ENCODE measurements at places on chromosomes 2 and 18.

DNA sequence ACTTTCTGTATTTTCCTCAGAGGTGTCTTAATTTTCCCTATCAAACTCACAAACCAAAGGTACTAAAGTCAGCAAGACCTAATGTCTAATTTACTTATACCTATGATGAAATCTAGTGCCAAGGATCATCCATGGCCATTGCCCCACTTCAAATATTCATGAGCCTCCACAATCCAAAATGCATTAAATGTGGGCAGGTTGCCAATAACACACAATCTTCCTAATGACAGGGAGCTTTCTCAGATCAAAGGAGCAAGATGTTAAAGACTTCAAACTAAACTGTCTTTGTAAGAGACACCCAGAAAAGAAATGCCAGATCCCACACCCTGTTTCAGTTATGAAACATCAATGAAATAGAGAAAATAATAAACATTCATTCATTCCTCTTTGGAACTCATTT, 143.2 kb downstream of the TMEFF2 start:
- no peak for DNase-seq

GRCh38 chr2:173999272-173999671, 34.1 kb upstream of the SP3 start:
- no peak for DNase-seq

DNA sequence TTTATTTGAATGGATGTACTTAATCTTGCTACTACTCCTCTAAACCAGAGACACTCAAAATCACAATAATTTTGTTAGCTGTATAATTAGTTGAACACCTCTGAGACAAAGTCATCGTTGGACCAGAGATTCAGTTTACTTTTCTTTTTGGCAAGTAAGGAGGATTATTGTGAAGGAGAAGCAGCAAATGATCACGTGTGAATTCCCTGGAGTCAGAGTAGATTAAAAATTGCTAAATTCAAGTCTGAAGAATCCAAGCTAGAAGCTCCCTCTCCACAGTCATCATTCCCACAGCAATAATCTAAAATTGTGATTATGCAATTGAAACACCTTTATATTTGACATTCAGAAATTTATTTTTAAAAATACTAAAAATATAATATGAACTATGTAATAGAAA, 484.4 kb downstream of the CMPK2 start:
- no peak for DNase-seq

- no peak for DNase-seq
Observed at GRCh38 chr2:129464036-129464435, 515.4 kb upstream of the RAB6C start.

GRCh38 chr2:235283246-235283645, 210.6 kb upstream of the AGAP1 start:
- DNase-seq, result peak; percentile 49

- DNase-seq, result peak; percentile 36
Observed at GRCh38 chr2:237511433-237511832, 24.4 kb downstream of the MLPH start.

DNA sequence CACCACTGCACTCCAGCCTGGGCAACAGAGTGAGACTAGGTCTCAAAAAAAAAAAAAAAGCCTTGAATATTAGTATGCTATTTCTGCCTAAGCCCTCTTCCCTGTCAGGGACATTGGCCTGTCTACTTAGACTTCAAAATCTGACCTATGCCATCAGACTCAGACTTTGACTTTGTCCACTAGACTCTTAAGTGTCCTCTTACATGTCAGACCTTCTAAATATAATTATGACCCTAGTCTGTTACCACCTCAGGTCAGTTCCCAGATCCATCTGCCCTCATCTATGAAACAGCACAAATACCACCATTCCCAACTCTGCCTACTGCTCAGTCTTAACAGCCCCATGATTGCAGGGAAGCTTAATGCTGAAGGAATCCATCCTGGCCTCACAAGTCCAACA, 244.6 kb downstream of the ZEB2 start:
- DNase-seq, result no peak

- DNase-seq, result no peak
Observed at GRCh38 chr2:8431446-8432125, 250.3 kb upstream of the ID2 start.

GRCh38 chr18:44771572-44771955, 90.9 kb downstream of the SETBP1 start:
- DNase-seq, result no peak

DNA sequence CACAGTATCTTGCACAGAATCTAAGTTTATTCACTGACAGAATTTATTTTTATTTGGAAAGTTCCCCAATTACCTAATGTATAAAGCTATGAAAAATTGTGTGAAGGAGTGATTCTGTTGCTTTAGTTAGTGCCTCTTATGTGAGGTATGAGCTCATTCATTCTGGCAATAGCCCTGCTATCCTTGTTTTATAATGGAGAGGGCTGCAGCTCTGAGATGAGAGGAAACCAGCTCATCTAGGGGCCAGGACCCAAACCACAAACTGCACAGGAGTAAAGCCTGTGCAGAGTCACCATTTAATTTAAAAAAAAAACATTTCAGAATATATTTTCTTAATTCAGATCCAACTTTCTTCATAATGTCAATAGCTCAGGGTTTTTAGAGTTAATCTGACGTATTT, 383.0 kb downstream of the TMEM182 start:
- DNase-seq, result no peak

GRCh38 chr2:66534461-66534860, 99.5 kb downstream of the MEIS1 start:
- DNase-seq, result no peak
